Caki2 (cell line): ENCODE measurements at places on chromosomes 7 and 10.
A peak's percentile ranks its signal among the peaks of the same experiment; 100 is the strongest.

GRCh38 chr10:49761789-49762565 lies at the start of gene OGDHL:
OGDHL (minus strand) TSS chr10:49762323; CDS start chr10:49758592, 3,731 bp downstream.
- peak; percentile 65 for DNase-seq

DNA sequence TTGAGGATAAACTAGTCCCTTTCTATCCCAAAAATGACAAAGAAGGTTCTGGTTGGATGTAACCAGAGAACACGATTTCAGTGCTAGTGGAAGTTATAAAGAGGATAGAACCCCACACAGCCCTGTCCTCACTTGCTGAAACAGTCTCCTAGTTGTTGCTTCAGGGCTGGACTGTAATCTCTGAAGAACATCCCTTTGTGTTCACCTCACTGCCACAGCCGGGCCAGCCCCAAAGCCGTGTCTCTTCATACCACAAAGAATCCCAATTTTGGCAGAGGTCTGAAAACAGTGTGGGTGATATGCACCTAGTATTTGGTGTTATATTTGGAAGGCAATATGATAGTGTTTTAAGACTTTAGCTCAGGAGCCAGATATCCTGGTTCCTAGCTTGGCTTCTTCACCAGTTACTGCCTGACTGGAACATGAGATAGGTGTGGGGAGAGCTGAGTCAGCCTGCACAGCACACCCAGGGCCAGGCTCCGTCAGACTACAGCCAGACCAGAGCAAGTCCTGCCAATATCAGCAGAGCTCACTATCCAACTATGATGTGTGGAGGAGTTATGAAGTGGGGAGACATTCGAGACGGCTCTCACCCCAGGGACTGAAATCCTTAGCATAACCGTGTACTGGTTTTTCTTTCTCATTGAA lies 21.2 kb downstream of the CYP3A4 start:
- no peak for DNase-seq

- DNase-seq = no peak
Observed at GRCh38 chr10:3118641-3119091, 51.3 kb downstream of the PFKP start.

DNA sequence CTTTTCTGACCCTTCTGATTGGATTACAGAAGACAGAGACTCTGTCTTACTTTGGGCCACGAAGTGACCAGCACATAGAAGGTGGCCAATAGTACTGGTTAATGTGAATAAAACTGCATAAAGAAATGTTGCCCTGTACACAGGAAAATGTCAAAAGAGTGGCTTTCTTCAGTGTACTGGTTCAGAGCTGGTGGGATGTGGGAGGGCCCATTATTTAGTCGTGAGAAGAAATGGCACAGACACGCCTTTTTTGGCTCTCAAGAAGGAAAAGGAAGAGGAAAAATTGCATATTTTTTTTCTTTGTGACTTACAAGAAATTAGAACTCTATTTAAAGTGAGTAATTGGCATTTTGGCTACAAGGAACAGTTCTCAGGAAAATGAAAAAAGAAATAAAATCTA lies 129.7 kb downstream of the DGKI start:
- no peak for DNase-seq
